ENCODE measurements at places on chromosomes 4 and X.

- DNase-seq, result no peak
These were observed 40.5 kb downstream of the ATP1B4 start for GRCh38 chrX:120402369-120402768.

DNA sequence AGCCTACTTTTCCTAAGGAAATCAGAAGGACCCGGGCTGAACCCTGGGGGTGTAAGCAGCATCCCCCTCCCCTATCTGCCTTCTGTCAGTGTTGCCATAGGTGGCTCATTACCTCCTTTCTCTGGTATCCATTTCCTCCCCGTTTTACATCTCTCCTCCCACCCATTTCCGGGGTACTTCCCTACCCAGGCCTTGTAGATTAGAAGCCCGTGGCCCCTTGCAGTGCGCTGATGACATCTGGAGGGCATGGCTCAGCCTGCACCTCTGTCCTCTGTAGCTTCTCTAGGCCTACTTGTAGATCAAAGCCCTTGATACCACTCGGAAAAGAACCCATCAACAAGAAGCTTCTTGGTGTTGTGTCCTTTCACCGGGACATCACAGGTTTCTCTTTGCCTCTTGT, 71.8 kb downstream of the NBDY start:
- DNase-seq, result peak; percentile 19

GRCh38 chrX:67724359-67725110, 180.7 kb downstream of the AR start:
- DNase-seq, result no peak

DNA sequence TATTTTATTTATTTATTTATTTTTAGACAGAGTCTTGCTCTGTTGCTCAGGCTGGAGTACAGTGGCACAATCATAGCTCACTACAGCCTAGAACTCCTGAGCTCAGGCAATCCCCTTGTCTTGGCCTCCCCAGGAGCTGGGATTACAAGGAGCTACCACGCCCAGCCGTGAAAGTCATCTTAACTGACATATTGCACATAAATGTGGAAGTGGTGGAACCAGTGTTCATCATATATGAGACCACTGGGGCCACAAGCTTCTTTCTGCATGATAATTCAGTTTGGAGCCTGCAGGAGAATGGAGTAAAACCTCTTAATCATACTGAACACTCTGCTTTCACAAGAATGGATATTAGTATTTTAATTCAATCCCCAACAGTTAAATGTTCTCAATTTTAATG, 12.5 kb upstream of the CTSO start:
- DNase-seq, result no peak

GRCh38 chr4:39154009-39154408, 28.3 kb upstream of the WDR19 start:
- no peak for DNase-seq

Data from stimulated activated CD8-positive, alpha-beta memory T cell treated with anti-CD3 and anti-CD28 coated beads, Interleukin-4, amount 100 ng/mL, for 24 hours (primary cell).